Left ventricle myocardium inferior (tissue), 1 donor: ENCODE measurements at places on chromosomes 13 and 19. TPM values are rescaled to one million over a fixed set of nuclear protein-coding genes. Genes with fewer than 3 reads are reported as not detected.

GRCh38 chr13:62173958-62174357 is 758.3 kb upstream of the PCDH20 start:
- no peak overlapping the region for H3K27ac ChIP-seq
- no peaks in the 10 kb centered on the region for H3K27me3 ChIP-seq
- H3K4me1 ChIP-seq: no peaks in the 10 kb centered on the region
- H3K4me3 ChIP-seq: no peak overlapping the region
- no peak for DNase-seq
- H3K36me3 ChIP-seq: no peaks in the 10 kb centered on the region

The C19orf85 gene
- total RNA-seq: not detected

GRCh38 chr19:18368504-18369222 is 17.3 kb upstream of the GDF15 start:
- no peak overlapping the region for H3K4me3 ChIP-seq
- H3K36me3 ChIP-seq: peaks cover 2% of the 10 kb centered on the region
- H3K27me3 ChIP-seq: no peaks in the 10 kb centered on the region
- peak overlapping the region; percentile 16 for H3K27ac ChIP-seq

The KLF2 gene
- 65.2 TPM for total RNA-seq

- H3K36me3 ChIP-seq: no peaks in the 10 kb centered on the region
- no peaks in the 10 kb centered on the region for H3K27me3 ChIP-seq
- H3K4me3 ChIP-seq: no peak overlapping the region
- H3K4me1 ChIP-seq: no peaks in the 10 kb centered on the region
Measured at GRCh38 chr13:44180876-44181536, 192.6 kb upstream of the SERP2 start.

- H3K27me3 ChIP-seq: peaks cover 7% of the 10 kb centered on the region
- no peaks in the 10 kb centered on the region for H3K36me3 ChIP-seq
- DNase-seq: no peak
- H3K27ac ChIP-seq: no peak overlapping the region
- H3K4me3 ChIP-seq: no peak overlapping the region
Measured at GRCh38 chr13:93505104-93505952, 278.7 kb downstream of the GPC6 start.

- H3K4me1 ChIP-seq: peaks cover 4% of the 10 kb centered on the region
- no peak overlapping the region for H3K27ac ChIP-seq
- H3K4me3 ChIP-seq: no peak overlapping the region
- peak; percentile 49 for DNase-seq
- H3K27me3 ChIP-seq: peaks cover 52% of the 10 kb centered on the region
- no peaks in the 10 kb centered on the region for H3K36me3 ChIP-seq
Measured at GRCh38 chr19:17784201-17785008, 10.5 kb upstream of the B3GNT3 start.

GRCh38 chr19:29079356-29080032 is 133.5 kb downstream of the UQCRFS1 start:
- H3K27me3 ChIP-seq: peaks cover 90% of the 10 kb centered on the region
- no peak for DNase-seq
- H3K36me3 ChIP-seq: no peaks in the 10 kb centered on the region
- no peak overlapping the region for H3K4me3 ChIP-seq
- H3K27ac ChIP-seq: no peak overlapping the region

GRCh38 chr19:41703602-41704293 is 4.7 kb upstream of the CEACAM5 start:
- no peaks in the 10 kb centered on the region for H3K36me3 ChIP-seq
- H3K27ac ChIP-seq: no peak overlapping the region
- H3K4me3 ChIP-seq: no peak overlapping the region
- no peaks in the 10 kb centered on the region for H3K4me1 ChIP-seq
- DNase-seq: no peak
- H3K27me3 ChIP-seq: peaks cover 87% of the 10 kb centered on the region

DNA sequence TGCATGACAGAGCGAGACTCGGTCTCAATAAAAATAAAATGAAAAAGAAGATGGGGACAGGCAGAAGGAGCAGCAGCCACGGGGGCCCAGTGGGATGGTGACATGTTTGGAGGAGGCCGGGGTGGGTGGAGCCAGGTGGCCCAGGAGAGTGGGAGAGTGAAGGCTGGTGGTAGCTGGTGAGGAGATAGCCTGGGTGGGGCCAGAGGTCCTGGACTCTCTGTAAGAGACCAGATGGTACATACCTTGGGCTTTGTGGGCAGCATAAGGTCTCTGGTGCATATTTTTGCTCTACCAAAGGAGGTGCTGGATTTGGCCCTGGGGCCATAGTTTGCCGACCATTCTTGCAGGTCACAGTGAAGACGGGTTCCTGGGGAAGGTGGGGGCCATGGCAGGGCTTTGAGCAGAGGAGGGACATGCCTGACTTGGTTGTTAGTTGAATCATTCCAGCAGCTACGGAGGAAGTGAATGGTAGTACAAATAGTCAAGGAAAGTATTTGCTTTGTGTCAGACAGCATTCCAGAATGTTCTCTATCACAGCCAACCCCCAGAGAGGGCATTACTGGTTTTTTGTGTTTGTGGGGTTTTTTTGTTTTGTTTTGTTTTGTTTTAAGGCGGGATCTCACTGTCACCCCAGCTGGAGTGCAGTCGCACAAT is 69.1 kb downstream of the ARHGEF18 start:
- no peak overlapping the region for H3K27ac ChIP-seq
- H3K4me3 ChIP-seq: no peak overlapping the region
- no peaks in the 10 kb centered on the region for H3K27me3 ChIP-seq

- DNase-seq: no peak
- peaks cover 25% of the 10 kb centered on the region for H3K27me3 ChIP-seq
- no peak overlapping the region for H3K4me3 ChIP-seq
Measured at GRCh38 chr19:16040642-16041041, 35.7 kb upstream of the TPM4 start.

DNA sequence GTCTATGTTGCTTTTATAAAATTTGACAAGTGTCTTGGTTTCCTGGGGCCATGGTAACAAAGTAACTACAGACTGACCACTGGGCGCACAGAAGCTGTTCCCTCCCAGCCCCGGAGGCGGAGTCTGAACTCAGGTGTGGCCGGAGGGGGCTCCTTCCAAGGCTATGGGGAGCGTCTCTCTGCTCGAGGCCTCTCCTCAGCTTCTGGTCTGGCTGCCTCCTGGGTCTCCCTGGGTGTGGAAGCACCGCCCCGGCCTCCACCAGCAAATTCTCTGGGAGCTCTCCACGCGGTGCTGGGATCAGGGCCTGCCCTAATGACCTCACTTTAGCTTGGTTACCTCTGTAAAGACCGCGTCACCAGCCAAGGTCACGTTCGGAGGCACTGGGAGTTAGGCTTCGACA is 45.7 kb upstream of the F7 start:
- no peaks in the 10 kb centered on the region for H3K27me3 ChIP-seq
- H3K27ac ChIP-seq: no peak overlapping the region
- peak; percentile 11 for DNase-seq
- peaks cover 10% of the 10 kb centered on the region for H3K36me3 ChIP-seq
- no peak overlapping the region for H3K4me3 ChIP-seq

The GDF15 gene
- 0.33 TPM for total RNA-seq

GRCh38 chr13:45219938-45220375 is 19.1 kb upstream of the KCTD4 start:
- H3K36me3 ChIP-seq: no peaks in the 10 kb centered on the region
- no peak overlapping the region for H3K4me3 ChIP-seq
- no peak overlapping the region for H3K27ac ChIP-seq
- H3K27me3 ChIP-seq: no peaks in the 10 kb centered on the region

GRCh38 chr19:41327076-41327575 is 17.2 kb downstream of the CCDC97 start:
- peak overlapping the region; percentile 49 for H3K4me3 ChIP-seq
- no peak for DNase-seq
- no peaks in the 10 kb centered on the region for H3K27me3 ChIP-seq
- peak overlapping the region; percentile 84 for H3K27ac ChIP-seq
- H3K36me3 ChIP-seq: peaks cover 27% of the 10 kb centered on the region

DNA sequence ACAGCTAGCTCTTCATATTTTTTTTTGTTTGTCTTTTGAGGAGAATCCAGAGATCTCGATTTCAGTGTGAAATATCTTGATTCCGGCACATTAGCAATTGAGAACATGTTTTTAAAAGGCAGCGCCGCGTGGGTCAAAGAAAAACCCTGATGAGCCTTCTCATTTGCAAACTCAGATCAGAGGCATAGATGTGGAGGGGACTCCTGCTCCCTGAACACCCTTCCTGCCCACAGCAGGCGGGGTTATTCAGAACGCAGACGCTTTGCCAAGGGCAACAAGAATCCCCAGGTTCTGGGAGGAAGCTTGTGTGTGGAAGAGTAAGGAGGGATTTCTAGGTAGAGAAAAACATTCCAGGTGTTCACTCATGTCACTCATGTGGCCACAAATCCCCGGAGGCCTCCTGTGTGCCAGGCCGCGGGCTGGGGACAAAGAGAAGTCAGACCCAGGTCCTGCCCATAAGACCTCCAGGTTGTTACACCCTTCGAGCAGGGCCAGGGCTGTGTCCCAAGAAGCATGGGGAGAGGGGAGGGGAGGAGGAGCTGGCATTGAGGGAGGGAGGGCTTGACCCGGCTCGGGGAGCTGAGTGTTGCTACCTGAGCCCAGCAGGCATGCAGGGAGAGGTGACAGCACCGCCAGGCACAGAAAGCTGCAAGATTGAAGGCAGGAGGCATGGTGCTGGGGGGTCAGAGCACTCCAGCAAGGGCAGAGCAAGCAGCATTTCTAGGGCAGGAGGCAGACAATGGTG is 15.9 kb upstream of the IGLON5 start:
- no peak for DNase-seq
- H3K27ac ChIP-seq: no peak overlapping the region
- no peak overlapping the region for H3K4me3 ChIP-seq
- peaks cover 98% of the 10 kb centered on the region for H3K27me3 ChIP-seq

DNA sequence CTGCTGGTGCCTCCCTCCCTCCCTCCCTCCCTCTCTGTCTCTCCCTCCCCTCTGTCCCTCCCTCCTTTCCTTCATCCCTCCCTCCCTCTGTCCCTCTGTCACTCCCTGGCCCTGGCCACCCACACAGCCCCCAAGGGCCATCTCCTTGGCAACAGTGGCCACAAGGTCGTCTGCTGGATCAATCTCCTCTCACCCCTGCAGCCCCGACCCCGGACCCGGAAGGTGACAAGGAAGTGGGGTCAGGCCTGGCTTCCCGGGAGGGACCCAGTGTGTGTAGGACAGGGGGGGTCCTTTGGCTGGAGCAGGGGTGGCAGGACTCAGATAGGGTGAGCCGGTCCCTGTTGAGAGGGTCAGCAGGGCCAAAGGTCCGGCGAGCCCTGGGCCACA is 21.9 kb upstream of the TCF3 start:
- no peak overlapping the region for H3K4me3 ChIP-seq
- H3K36me3 ChIP-seq: no peaks in the 10 kb centered on the region
- H3K27me3 ChIP-seq: peaks cover 94% of the 10 kb centered on the region
- no peak overlapping the region for H3K27ac ChIP-seq

DNA sequence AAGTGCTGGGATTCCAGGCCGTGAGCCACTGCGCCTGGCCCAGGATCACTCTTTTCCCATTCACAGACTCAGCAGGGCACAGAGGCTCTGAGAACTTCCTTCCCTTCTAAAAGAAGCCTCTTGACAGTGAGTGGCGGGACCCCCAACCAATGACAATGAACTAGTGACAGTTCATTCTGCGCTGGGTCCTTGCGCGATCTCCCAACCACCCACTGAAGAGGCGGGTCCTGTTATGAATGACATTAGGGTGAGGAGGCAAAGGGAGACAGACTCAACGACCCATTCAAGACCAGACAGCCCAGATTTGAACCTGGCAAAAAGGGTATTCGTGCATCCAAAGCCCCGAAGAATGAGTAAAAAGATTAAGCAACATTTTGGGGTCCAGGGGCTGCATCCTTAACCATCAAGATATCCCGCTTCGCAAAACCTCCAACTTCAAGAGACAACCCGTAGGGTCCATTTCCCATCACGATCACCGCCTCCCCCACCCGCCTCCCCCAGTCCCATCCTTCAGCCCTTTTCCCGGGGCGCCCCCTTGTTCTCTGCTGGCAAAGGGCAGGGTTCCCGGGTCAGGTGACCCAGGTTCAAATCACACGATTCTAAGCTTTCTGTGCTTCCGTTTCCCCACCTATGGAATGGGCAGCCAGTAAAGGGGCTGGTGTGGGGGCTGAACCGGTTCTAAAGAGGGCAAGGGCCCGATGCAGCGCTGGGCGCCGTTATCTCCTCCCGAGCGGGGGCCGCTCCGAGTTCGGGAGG is 719 bp downstream of the SUGP2 start:
- H3K4me3 ChIP-seq: peak overlapping the region; percentile 97
- peaks cover 36% of the 10 kb centered on the region for H3K36me3 ChIP-seq
- no peaks in the 10 kb centered on the region for H3K27me3 ChIP-seq
- DNase-seq: peak; percentile 90

- H3K27ac ChIP-seq: no peak overlapping the region
- peaks cover under 1% of the 10 kb centered on the region for H3K27me3 ChIP-seq
- H3K4me1 ChIP-seq: peaks cover 11% of the 10 kb centered on the region
Measured at GRCh38 chr19:6510618-6511017, 8.5 kb upstream of the TUBB4A start.

- H3K4me1 ChIP-seq: no peaks in the 10 kb centered on the region
- H3K36me3 ChIP-seq: no peaks in the 10 kb centered on the region
- no peak overlapping the region for H3K27ac ChIP-seq
- H3K4me3 ChIP-seq: no peak overlapping the region
- DNase-seq: no peak
- H3K27me3 ChIP-seq: peaks cover 36% of the 10 kb centered on the region
Measured at GRCh38 chr19:29741776-29742175, 26.7 kb upstream of the C19orf12 start.
